Naive B cell (primary cell): ENCODE measurements at places on chromosomes 5 and 9.

DNA sequence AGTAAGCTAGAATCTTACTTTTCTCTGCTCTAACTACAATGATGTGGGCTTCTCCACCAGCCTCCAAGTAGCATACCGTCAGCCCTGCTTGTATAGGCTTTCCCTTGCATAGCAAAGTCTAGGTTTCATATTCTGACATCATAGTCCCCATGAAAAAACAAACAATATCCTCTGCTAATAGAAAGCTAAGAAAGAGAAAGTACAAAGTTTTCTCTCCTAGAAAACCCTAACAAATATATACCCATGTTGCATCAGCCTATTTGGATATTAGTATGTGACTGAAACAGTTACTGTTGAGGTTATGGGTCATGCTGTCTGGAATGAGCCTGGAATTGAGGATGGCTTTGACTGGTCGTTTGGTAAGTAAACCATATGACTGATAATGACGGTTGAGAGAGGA is 1696.0 kb downstream of the MAT2B start:
- DNase-seq: no peak

- DNase-seq: no peak
These were observed 317.0 kb upstream of the RFX3 start for GRCh38 chr9:3842839-3843238.

GRCh38 chr9:88166660-88167059 is 28.4 kb upstream of the SPATA31C2 start:
- DNase-seq: no peak

DNA sequence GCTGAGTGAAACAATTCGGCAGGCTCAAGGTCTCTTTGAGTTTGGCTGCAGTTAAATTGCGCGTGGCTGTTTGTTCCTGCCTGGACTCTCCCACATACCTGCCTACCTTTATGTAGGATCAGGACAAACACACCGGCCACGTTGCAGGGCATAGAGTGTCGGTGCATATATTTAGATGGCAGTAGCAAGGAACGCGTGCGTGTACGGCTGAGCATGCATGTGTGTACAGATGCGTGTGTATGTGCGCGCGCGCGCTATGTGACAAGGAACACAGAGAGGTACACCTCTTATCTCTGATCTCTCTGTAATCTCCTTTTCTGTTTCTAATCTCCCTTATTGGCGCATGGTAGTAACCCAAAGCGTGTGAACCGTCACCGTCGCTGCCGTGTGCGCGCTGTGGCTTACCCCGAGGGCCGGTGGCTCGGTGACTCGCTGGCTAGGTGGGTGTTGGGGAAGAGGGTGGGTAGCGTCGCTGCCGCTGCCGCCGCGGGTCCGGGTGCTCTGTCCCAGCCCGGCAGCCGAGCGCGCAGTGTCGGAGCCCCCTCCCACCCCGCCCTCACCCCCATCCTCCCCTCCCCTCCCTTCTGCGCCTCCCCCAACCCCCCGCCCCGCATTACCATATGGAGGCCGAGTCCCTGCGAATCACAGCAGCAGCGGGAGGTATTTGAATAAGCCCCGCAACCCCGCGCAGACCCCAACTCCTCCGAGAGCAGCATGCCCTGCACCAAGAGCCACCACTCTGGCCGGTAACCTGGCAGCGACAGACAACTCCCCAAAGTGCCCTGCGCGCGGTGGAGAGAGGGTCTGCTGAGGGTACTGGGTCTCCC is 204.8 kb downstream of the MEF2C start:
- DNase-seq: no peak

- DNase-seq: no peak
These were observed 38.4 kb downstream of the ROR2 start for GRCh38 chr9:91911657-91912056.

- no peak for DNase-seq
These were observed 131.1 kb downstream of the ACTL7B start for GRCh38 chr9:108724652-108725051.

- peak; percentile 47 for DNase-seq
These were observed 19.6 kb upstream of the LIX1 start for GRCh38 chr5:97162045-97162444.

GRCh38 chr5:126664586-126664985 is 63.8 kb downstream of the PHAX start:
- no peak for DNase-seq

DNA sequence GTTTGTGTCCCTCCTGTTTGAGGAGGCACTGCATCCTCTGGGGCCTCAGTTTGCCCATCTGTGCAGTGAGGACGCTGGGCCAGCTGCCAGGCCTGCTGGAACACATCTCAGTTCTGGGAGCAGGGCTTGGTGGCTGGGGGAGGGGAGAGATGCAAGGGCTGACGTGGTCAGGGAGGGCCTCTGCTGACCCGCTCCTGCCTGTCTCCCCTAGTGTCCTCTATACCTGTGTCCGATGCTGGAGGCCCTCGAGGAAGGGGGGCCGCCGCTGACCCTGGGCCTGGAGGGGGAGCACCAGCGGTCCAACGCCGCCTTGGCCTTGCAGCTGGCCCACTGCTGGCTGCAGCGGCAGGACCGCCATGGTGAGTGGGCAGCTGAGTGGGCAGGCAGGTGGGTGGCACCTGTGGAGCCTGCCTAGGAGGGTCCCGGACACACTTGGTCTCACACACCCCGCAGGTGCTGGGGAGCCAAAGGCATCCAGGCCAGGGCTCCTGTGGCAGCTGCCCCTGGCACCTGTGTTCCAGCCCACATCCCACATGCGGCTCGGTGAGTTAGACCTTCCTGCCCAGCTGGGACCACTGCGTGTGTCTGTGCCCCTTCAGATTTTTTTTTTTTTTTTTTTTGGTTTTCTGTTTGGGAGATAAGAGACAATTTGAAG is 5.8 kb downstream of the FPGS start:
- DNase-seq: no peak

- DNase-seq: no peak
These were observed 71.5 kb downstream of the ELAVL2 start for GRCh38 chr9:23754551-23754950.

DNA sequence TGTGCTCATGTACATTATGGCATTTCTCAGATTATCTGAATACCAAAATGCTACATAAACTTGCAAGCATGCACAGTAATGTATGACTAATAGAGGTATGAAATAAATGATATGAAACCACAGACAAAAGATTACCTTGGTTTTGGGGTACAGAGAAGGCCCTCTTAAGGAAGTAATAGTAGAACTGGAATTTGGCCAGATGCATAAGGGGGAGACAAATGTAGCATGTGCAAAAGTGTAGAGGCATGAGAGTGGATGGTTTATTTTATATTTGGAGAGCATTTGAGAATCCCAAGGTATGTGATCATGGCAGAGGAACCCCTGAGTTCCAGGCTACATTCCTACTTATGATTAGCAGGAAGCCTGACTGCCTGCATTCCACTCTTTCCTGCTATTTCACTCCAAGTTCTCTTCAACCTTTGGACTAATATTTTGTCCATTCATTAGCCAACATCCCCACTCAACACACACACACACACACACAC is 74.2 kb downstream of the MAMDC2 start:
- no peak for DNase-seq
